Trophoblast cell (in vitro differentiated cells and primary cell): ENCODE measurements at places on chromosomes 5 and 9.
A peak's percentile ranks its signal among the peaks of the same experiment; 100 is the strongest.

- DNase-seq: no peak
Observed at GRCh38 chr9:99907208-99907532, 716 bp downstream of the STX17 start.

DNA sequence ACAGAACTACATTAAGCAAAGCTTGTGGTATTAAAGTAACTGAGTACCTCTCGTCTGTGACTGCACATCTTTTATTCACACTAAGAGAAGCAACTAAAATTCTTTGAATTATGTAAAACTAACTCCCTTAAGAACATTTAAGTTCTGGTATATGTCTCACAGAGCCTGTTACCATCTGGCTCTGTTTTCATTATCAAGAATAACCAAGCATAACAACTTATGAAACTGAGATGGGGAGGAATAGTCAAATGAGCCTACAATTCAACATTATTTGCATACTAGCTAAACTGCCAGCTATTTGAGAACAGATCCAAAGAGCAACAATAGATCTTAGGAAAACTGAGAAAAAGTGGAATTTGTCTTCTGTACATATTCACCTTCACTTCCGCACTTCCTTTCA is 25.3 kb upstream of the ISOC1 start:
- DNase-seq: no peak

GRCh38 chr5:35182910-35183535 is 47.3 kb downstream of the PRLR start:
- DNase-seq: peak; percentile 64

DNA sequence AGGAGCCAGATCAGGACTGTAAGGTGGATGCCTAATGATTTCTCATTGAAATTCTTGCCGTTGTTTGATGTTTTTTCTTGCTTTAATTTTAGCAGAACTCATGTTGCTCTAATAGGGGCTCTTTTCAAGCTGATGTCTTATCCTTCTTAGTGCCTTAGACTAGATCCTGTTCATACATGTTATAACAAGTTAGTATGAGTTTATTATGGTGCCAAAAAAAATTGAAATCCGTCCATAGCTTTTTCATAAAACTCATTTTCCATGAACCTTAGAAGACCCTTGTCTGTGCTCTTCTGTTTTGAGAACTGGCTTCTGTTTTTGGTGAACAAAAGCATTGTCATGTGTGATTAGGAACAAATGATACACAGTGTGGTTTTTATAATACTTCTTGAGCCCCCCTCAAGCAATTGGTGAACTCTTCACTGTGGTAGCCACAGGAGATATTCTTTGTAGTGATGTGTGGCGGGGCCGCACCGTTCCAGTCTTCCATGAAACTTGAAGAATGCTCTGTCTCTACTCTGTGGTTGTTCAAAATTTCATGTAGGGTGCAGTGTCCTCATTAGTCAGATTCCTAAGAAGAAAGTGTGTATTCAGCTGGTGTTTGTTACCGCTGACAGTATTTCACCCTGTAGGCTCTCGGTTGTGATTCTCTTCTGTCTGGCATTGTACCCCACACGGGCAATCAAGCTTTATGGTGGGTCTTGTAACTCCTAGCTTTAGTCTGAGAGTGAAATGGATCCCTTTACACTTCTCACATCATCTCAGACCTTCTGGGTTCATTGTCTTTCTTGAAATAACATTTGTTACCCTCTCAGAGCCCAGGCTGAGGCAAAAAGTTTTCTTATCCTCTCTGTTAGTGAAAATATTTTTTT is 10.7 kb downstream of the OTULIN start:
- no peak for DNase-seq

DNA sequence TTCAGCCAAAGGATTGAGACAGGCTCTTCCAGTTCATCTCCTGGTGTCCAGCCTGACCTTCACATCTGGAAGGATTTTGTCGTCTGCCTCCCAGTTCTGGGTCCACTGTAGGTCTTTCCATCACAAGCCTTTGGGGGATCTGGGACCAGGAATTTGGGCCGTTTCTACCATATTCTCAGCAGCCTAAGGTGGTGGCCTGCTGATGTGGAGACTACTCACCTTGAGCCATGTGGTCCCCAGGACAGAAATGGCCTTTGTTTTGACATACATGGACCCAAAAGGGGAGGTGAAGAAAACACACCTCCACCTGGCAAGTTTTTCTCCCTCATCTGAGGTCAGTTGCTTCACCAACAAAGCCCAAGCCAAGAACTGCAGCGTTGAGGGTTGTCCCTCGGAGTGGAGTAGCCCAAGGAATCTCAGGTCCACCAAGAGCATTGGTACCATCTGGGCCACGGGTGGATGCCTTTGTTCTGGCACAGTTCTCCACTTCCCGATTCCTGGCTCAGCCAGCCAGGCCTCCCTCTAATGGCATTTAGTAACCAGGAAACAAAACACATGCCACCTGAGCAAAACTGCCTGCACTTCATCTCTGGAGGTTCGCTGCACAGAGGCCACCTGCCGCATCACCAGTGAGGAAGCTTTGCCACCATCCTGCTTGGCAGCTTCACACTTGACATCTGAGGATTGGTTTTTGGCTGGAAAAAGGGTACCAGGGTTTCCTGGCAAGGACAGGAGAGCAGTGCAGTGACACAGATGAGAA is 24.7 kb downstream of the AMBP start:
- DNase-seq: no peak

GRCh38 chr5:22835686-22836085 is 17.5 kb downstream of the CDH12 start:
- DNase-seq: no peak

GRCh38 chr9:126608551-126608950 is 5.2 kb upstream of the LMX1B start:
- DNase-seq: no peak

DNA sequence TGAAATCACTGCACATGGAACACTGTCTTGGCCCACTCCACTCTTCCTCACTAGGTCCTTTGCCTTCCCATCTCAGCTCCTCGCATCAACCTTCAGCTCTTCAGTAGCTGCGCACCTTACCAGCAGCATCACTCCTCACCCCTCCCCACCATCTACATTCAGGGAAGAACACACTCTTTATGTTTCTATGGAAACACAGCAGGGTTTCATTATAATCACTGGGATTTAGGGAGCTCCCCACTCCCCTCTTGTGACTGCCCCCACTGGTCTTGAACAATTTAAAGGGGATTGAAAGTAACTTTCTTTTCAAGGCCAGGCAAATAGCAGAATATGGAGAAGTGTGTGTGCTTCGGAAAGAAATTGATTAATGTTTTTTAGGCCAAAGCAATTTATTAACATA is 111.2 kb downstream of the INSYN2B start:
- DNase-seq: no peak

DNA sequence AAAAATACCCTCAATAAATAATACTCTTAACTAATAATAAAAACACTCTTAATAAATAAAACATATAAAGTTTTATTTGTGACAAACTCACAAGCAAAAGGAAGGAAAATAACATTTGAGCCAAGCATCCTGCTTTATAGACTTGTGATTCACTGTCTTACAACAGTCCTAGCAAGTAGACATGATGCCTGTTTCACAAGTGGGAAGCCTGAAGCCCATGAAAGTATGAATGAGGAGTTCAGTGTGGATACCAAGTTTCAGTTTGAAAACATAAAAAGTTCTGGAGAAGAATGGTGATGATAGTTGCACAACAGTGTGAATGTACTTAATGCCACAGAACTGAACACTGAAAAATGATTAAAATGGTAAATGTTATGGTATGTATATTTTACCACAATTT is 10.9 kb downstream of the HABP4 start:
- DNase-seq: no peak

DNA sequence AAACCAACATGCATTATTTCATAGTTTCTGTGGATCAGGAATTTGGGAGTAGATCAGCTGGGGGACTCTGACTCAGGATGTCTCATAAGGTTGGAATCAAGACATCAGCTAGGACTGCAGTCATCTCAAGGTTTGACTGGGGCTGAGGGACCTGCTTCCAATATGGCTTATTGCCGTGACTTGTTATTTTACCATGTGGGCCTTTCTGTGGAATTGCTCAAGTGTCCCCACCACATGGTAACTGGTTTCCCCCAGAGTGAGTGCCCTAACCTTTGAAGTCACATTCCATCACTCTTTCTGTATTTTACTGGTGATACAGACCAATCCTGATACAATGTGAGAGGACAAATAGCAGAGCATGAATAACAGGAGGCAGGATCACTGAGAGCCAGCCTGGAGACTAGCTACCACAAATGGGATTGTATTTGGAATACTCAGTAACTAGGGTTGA is 70.2 kb upstream of the ELL2 start:
- peak; percentile 44 for DNase-seq

DNA sequence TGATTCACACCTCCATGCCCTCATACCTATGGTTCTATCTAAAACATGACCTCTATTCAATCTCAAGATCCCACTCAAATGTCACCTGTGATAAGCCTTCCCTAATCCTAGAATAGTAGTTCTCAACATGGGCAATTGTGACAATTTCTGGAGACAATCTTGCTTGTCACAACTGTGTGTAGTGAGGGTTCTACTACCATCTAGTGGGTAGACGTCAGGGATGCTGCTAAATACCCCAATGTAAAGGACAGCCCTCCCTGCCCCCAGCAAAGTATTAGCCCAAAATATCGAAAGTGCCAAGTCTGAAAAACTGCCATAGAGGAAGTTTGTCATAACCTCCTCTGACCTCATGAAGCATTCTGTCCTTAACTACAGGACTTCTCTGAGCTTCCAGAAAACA is 32.0 kb downstream of the TBCA start:
- no peak for DNase-seq

DNA sequence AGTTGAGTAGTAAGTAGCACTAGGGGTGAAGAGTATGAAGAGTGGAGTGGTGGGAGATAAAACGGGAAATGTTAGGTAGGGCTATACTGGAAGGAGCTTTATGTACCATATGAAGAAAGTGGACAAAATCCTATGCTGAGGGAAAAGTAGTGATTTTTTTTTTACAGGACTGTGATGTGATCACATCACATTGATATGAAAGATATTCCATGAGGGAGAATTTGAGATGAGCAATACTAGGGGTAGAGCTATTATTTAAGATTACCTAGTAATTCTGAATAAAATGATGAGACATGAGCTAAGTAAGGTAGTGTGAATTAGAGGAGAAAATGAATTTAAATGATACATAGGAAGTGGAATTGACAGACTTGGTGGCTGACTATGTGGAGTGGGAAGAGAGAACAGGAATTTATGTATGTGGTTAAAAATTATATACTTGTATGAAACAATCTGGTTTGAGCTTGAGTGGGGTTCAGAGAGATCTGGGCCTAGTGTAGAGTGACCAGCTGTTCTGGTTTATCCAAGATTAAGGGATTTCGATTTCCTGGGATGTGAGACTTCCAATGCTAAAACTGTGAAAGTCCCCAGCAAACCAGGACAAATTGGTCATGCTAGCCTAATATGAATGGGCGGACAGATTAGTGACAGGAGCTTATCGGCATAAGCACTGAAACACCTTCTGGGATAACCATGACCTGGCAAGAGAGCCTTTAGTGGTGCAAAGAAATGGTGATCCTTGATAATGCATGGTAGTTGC is 29.3 kb upstream of the STOM start:
- DNase-seq: peak; percentile 11

- DNase-seq: no peak
Observed at GRCh38 chr9:72039532-72039931, 20.9 kb downstream of the C9orf57 start.

- DNase-seq: no peak
Observed at GRCh38 chr9:18759827-18760226, 273.2 kb downstream of the SAXO1 start.

GRCh38 chr9:88922091-88922490 is 69.2 kb upstream of the S1PR3 start:
- DNase-seq: peak; percentile 40

GRCh38 chr5:168126606-168127005 is 164.8 kb upstream of the WWC1 start:
- no peak for DNase-seq

DNA sequence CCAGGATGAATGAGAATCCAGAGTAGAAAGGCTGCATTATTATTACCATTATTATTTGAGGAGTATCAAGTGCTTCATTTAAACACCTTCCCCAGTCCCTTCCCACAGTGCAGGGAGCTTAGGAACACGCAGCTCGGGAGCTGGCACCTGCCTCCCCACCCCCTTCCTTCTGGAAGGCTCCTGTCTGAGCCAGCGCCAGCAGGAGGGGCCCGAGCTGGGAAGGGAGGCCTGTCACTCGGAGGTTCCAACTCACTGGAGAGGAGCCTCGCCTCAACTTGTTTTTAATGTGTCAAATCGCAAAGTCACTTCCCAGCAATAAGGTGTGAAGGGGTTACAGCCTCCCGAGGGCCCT is 156.4 kb upstream of the IRX4 start:
- no peak for DNase-seq

DNA sequence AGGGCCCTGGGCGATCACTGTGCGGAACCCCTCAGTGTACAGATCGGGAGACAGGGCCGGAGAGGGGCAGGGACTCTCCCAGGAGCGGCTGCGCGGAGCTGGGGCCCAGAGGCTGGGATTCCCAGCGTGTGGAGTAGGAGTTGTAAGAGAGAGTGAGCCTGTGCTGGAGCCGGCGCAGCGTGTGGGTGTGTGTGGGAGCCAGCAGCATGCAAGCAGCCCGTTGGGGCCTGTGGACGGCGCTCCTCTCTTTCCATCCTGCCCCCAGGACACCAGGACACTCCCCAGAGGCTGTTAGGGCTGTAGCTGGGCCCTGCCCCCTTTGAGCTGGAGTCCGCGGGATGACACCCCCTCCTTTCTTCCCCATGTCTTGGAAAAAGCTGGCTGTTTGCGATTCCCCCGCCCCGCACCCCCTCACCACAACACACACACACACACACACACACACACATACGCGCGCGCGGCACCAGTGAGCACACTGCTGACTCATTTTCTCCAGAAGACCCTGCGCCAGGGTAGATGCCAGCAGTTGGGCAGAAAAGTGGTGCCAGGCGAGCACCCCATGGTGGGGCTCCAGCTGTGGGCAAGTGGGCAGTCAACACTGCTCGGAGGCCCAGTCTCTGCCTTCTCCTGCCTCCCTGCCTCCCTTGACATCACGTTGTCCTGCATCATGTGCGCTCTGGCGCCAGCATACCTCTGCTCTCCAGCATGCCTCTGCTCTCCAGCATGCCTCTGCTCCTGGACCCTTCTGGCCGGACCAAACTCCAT is 1.5 kb downstream of the COL27A1 start:
- peak; percentile 33 for DNase-seq

DNA sequence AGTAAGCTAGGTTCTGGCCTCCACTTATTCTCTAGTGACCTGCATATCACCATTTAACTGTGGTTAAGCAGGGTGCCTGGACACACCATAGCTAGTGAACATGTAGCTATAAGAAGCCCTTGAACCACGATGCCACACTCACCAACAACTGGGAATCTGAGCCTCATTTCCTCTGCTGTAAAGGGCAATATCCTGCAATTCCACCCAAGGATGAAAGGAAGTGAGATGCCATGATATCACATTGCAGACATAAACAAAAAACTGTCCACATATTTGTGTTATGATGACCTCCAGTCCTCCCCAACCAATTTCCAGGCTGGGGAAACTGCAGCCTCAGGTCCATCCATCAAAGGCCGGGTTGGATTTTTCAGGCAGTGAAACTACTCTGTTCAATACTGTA is 10.4 kb downstream of the TNIP1 start:
- DNase-seq: no peak

DNA sequence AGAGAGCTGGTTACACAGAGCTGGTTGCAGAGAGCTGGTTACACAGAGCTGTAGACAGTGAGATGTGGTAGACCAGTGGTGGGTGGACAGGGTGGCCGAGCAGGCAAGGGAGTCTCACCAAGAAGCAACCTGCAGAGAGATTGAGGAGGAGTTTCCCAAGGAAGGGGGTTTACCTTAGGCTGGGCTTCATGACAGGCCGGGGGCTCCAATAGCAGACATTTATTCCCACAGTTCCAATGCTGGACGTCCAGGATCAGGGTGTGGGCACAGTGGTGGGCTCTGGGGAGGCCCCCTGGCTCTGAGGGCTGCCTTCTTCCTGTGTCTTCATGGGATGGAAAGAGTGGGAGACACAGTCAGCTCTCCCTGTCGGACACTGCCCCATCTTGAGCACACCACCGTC is 386.9 kb upstream of the IRX4 start:
- no peak for DNase-seq
